ENCODE measurements at places on chromosomes 11 and 22.

DNA sequence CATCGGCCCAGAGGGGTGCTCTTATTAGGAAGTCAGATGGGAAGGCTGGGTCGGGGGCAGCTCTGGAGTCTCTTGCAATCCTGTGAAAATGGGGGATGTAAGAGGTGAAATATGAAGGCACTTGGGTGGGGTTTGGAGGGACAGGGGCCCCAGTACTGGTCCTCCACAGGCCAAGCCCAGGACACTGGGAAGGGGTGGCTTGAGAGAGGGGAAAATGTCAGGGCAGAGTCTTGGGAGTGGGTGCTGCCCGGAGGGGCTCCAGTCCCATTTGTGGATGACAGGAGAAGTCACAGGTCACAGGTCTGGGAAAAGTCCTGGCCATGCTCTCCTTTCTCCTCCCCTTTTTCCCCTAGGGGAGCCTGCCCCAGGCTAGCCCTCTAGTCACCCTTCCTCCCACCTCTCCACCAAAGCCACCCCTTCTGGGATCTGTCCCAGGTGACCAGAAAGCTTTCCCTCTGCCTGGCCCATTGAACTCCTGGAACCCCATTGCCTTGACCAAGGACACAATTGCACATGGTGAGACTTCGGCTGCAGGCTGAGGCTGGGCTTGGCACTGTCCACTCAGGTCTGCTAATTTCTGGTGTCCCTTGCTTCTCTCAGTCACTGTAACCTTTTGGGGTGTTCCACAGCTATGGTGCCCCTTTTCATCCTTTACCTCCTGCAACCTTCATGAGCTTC lies 1465.0 kb downstream of the TBC1D22A start:
- DNase-seq: no peak

- DNase-seq: no peak
Measured at GRCh38 chr22:18062421-18062820, 15.4 kb upstream of the PEX26 start.

DNA sequence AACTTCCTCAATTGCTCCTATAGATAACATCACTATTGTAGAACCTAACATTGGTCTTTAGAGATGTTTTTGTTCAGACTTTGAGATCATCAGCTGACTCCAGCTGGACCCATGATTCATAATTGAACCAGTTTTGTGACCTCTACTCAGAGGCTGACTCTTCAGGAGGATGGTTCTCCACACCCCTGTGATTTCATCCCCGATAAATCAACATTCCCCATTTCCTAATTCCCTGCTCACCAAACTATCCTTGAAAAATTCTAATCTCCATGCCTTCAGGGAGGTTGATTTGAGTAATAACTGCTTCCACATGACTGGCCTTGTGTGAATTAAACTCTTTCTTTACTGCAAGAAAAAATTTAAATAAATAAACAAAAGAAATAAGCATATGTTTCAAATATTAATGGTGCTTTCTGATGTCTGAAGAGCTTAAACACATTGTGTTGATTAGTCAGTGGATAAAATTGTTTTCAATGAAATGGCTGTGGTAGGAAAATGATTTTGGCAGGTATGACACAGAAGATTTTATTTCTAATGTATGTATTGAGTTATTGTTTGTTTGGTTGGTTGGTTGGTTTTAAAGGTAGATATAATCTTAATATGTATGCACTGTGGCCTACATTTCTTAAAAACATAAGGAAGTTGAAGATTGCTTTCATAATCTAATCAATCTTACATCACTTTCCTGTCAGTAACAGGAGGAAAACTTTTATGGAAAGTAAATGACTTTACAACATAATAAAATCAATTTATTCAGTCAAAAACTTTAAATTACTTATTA lies 427.9 kb upstream of the CCDC179 start:
- no peak for DNase-seq

GRCh38 chr22:40247976-40248375 lies 70.3 kb downstream of the TNRC6B start:
- no peak for DNase-seq

GRCh38 chr22:43011079-43011478 lies 3.9 kb downstream of the PACSIN2 start:
- no peak for DNase-seq

DNA sequence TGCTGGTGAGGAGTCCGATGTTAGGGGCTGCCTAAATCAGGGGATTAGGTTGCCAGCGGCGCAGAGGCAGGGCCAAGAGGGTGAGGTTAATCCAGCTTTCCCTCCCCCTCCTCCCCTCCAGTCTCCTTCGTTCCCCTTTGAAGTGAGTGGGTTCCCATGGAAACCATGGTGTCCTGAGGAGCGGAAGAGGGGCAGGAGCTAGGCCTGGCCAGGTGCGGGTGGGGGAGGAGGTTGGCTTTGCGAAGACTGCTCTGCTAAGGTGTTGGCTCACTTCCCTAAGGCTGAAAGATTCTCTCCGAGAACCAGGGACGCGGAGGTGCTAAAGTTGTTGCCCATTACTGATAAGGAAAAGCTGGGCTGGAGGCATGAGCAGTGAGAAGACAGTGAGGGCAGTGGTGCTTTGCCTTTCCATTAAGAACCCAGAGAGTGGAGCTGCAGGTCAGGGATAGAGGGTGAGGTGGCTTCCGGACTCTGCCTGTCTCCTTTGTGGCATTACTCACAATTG lies 124.6 kb downstream of the FEZ1 start:
- DNase-seq: no peak

GRCh38 chr11:128714123-128714522 lies 20.3 kb downstream of the FLI1 start:
- DNase-seq: no peak

GRCh38 chr11:1541474-1542204 lies 30.4 kb downstream of the DUSP8 start:
- peak; percentile 58 for DNase-seq

- DNase-seq: no peak
Measured at GRCh38 chr22:32605576-32605975, 131.0 kb downstream of the FBXO7 start.

DNA sequence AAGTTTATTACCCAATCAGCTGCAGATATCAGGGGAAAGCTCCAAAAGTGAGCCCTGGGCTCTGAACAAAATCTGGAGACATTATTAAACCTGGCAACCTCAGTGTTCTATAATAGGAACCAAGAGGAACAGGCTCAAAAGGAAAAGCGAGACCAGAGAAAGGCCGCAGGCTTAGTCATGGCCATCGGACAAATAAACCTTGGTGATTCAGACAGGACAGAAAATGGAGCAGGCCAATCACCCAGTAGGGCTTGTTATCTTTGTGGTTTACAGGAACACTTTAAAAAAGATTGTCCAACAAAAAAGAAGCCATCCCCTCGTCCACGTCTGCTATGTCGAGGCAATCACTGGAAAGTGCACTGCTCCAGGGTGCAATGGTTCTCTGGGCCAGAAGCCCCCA lies 7.7 kb upstream of the PANX1 start:
- no peak for DNase-seq
